ENCODE measurements at places on chromosomes 4 and X.

GRCh38 chr4:169058312-169058711 is 48.3 kb upstream of the CBR4 start:
- no peak for DNase-seq

DNA sequence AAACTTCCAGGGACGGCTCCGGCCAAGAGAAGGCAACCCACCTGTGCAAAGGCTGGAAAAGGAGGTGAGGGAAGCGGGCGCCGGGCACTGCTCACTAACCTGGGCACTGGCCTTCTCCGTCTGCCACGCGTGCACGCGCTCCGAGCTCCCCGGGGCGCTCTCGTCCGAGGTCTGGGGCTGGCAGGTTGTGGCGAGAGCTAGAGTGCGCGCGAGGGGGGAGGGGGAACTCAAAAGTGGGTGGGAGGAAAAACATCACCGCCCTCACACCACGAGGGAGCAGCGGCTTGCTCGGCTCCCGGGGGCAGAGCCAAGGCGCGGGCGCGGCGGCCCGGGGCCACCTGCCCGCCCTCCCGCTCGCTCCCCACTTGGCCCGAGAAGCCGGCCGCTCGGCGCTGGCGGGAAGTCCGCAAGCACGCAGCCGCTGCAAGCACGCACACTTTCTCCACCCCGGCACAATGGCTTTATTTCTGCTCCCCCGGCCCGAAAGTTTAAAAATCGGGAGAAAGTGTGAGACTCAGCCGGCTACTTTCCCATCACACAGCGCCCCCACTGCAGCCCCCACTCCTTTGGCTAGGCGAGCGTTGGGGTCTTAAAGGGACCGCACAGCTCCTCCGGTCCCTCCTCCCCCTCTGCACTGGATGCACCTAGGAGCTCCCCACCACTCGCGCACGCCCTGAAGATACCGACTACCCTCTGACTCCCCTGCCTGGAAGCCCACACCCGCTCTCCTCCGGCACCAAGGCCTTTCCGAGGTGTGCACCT is at the start of gene CHRDL1:
CHRDL1 (minus strand) TSS at position 173 of the 762 bp plus-strand sequence. CDS start 3,636 bp downstream, outside the sequence.
- DNase-seq = peak; percentile 42

- DNase-seq = no peak
Measured at GRCh38 chr4:121380776-121381462, at the start of gene QRFPR. Gene QRFPR (minus strand): TSS chr4:121381018. CDS start chr4:121380647, 371 bp downstream.

GRCh38 chrX:149185087-149185486 is 320.0 kb downstream of the IDS start:
- no peak for DNase-seq

DNA sequence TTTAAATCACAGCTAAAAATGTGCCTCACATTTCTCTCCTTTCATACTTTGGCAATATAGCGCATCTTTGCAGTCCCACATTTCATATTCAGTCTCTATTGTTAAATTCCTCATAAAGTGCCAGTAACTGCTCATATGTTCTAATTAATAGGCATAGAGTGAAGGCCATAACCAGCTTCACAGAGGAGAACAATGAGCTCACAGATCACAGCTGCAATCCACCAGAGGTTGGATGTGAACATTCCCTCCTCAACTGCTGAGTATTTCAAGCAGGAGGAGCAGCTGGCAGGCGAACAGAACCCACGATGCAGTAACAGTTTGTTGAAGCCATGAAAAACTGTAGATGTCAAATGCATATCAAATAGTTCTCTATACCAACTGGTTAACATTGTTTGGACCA is 2088.7 kb upstream of the AGA start:
- DNase-seq = no peak

GRCh38 chr4:37988670-37989069 is 28.5 kb downstream of the PTTG2 start:
- DNase-seq = no peak

DNA sequence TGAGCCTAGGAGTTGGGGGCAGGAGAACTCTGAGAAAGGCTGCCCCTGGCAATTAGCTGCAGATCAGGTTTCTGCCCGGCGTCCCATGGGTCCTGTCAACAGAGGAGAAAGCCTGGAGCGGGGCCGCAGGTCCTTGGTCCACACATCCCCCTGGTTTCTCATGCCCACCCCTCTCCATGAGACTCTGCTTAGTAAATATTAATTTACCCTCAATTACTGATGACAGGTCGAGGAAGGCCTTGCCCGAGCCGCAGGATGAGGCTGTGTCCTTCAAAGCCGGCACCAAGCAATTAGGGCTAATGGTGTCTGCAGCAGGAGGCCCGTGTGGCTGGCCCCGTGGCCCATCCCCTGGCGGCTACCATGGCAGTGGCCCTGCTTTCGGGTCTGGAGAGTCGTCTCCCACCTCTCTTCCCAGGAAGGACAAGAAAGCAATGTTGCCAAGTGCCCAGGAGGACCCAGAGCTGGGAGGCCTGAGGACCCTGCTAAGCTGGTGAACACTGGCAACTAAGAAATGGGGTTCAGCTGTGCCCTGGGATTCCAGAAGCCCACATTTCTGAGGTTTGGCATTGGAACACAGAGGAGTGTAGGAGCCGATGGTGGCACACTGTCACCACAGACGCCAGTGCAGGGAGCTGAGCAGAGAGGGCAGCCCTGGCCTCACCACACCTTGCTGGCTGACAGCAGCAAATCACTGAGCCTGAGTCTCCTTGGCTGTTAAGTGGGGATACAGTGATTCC is 114.6 kb downstream of the CPZ start:
- DNase-seq = no peak

DNA sequence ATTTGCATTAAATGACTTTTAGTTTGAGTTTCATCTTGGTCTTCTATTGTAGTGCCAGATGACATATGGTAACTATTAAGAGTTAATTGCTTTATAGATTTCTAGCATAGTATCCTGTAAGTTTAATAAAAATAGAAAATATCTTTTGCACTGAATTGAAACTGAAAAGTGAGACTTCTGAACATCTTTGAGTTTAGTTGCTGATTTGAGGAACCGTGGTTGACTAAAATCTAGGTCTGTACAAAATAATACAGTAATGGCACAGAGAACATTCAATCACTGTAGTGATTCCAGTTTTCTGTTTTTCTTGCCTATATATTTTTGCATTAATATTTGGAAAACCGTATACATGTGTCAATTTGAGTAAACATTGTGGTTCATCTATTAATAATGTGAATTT is 60.7 kb downstream of the SPATA4 start:
- no peak for DNase-seq
